ENCODE measurements at places on chromosomes 5 and 9.
A peak's percentile ranks its signal among the peaks of the same experiment; 100 is the strongest.

DNA sequence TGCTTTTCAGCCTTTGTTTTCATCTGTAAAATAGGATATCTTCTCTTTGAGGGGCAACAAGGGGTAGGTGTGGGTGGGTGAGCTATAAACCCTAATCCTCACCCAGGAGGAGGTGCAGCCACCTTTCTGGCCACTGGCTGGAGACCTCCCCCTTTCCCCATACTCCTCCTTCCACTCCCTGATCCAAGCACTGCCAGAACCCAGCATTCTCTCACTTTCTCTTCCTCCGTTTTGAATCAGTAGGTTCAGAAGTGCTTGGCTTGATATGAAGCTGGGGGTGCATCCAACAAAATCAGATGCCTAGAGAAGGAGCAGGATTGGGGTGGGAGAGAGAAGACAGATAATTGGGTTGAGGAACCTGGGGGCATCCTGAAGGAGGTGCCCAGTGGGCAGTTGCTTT lies 6.8 kb upstream of the NSD1 start:
- DNase-seq, result no peak

DNA sequence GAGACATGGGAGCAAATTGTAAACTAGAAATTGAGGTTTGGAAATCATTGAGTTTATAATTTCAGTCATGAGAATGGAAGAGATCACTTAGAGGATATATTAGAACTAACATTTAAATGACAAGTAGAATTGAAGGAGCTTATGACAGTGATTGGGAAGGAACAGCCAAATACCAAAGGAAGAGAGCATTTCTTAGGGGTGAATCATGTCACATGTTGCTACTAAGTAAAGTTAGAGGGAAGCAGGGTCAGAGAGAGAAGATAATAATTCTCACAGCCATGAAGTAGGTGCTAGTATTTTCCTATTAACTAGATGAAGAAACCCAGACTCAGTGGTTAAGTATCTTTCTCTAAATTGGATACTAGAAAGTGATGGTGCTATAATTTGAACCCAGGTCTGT lies 59.3 kb downstream of the COMMD10 start:
- no peak for DNase-seq

DNA sequence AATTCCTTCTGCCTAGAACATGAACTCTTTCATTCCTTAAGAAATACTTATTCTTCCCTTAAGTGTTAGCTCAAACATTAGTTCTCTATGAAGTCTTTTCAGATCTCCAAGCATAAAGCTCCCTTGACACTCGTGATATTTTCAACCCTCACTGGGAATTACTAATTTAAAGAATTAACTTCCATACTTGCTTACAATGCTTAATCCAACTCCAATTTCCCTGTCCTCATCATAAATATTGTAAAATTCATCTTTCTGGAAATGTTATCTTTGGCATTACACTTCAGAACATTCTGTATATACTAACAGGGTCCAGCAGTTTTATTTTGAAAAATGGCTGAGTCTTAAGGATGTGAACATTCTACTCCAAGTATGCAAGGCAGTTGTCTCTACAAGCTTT lies 7.2 kb downstream of the STARD4 start:
- no peak for DNase-seq

GRCh38 chr9:95147452-95148207 lies 169.9 kb downstream of the FANCC start:
- DNase-seq, result no peak

DNA sequence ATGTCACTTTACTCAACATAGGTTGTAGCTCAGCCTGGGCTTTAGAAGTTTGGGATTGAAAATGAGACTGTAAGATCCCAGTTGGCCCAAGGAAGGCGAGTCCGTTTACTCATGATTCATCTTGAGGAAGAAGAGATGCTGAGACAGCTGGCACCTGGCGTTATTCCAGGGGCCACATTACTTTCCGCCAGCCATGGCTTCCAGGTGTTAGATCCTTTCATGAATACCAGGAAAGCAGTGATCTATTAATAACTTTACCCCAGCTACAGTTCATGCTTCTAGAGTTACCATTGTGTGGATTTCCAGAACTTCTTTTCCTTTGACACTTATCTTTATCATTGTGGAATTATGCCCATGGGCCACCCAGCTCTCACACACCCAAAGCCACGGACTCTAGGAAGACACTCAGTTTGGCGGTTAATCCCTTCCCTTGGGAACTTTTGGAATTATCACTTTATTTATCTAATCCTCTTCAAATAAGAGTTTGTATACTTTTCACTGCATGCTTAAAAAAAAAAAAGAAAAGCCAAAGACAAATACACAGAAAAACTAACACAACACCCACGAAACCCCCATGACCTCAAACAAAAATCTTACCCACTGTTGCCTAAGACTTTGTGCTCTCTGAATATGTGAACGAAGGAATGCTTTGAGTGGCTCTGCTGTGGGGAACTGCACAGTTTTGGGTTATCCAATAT lies 26.9 kb downstream of the RAI14 start:
- DNase-seq, result no peak

- no peak for DNase-seq
These were observed 235.6 kb downstream of the SPOCK1 start for GRCh38 chr5:137263371-137264005.

- DNase-seq, result no peak
These were observed 2.6 kb upstream of the FOXB2 start for GRCh38 chr9:77016526-77017504.

GRCh38 chr5:112929336-112930081 lies 7.5 kb upstream of the REEP5 start:
- no peak for DNase-seq

DNA sequence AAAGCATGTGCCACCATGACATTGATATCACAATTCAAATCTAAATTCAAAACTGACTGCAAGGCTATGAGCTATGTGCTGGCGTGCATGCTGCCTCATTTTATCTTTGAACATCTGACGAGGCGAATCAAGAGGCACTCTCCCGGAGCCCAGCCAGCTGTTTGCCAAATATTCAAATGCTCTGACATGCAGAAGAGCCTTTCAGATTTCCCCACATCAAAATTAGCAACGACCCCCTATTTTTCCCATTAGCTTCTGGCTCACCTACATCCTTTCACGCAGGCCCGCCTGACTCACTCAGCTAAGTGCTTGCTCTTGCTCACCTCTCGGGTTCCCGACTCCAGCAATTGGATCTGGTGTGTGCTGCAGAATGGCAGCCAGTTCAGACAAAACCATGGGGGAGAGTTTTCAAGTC lies 159.0 kb downstream of the NR2F1-AS1 start:
- no peak for DNase-seq

GRCh38 chr5:134793111-134793510 lies 34.5 kb downstream of the DDX46 start:
- no peak for DNase-seq

DNA sequence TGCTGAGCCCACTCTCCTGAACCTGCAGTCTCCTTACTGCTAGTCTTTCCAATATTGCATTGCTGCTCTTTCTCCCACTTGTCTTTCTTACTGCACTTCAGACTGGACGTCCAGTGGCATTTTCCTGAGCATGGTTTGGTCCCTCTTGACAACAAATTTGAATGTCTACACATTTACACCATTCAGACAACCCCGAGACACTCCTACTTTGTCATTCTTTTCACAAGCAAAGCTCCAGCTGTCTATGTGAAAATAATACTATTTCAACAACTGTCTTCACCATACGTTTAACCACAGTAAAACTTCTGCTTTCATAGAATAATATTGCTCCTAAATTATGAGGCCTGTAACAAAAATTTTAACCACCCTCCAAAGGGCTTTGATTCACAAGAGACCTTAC lies 10.4 kb upstream of the APTX start:
- no peak for DNase-seq

DNA sequence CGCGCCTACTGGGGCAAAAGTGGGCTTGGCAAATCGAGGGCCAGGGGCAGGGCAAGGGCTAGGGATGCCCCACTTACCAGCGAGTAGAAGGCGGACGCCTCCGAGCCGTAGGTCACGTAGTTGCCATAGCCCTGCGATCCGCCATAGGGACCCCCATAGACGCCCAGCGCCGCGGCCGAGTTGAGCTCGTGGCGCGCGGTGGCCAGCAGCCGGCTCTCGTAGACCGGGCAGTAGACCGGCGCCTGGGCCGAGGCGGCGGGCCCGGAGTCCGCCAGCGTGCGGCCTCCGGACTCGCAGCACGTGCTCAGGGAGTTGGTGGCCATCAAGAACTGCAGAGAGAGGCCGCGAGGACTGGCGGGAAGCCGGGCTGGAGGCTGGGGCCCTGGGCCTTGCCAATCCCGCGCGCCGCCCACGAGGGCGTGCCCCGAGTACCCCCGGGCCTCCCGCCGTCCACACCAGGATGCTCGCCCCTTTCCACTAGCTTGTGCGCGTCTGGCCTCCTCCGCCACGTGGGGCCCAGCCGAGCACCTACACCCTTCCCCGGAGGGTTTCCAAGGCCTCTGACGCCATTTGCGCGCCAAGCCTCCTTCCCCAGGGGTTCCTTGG lies 891 bp downstream of the IRX4 start:
- no peak for DNase-seq

DNA sequence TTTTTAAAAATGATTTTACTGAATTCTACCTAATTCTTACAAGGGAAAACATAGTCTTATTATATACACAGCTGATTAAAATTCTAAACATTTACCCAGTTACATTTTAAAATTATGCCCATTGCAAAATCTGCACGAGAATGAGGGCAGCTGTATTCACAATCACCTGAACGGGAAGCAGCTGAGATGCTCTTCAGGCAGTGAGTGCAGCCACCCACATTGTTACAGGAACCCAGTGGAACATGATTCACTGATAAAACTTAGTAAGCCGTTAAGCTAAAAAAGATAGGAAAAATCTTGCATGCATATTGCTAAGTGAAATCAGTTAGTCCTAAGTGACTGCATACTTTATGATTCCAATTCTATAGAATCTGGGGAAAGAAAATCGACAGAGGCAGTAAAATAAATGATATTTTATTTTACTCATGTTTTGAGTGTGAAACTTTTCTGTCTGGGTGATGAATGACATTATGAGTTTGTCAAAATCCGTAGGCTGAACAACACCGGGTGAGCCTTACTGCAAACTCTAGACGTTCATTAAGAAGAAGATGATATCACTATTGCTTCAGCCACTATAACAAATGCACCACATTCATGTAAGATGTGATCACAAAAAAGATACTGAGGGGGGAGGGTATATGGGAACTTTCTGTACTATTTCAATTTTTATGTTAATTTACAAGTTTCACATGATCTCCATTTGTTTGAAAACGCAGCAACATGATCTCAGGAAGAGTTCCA lies 39.1 kb upstream of the FLT4 start:
- no peak for DNase-seq

DNA sequence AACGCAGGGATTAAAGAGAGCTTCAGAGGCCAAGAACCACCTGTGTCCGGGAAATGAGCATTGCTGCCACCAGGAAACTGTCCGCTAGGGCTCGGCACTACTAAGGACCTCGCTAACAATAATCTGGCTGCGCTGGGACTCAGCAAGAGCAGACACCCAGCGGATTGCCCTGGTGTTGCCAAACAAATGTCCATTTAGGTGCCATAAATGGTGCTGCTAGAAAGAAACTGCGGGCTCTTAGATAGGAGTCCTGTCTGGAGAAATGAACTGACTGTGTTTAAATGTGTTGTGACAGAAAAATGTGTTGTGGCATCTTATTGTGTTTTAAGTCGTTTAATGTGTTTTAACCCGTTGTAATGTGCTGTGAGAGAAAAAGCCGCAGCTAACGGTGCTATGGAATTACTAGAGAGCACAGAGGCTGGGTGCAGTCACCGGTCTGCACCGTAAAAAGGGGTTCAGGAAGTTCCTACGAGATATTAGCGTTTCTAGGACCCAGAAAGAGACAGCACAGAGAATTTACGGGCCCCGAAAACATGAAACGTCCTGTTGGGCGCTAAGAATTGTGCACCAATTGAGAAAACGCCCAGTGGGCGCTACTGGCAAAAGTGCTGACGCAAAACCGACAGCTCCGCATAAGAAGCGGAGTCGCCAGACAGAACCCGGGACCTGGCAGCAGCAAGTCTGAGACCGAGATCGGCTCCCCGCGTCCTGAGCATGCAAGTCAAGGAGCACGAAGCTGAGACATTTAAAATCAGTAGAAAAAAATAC lies 90.6 kb downstream of the ANXA2R start:
- DNase-seq, result peak; percentile 62

DNA sequence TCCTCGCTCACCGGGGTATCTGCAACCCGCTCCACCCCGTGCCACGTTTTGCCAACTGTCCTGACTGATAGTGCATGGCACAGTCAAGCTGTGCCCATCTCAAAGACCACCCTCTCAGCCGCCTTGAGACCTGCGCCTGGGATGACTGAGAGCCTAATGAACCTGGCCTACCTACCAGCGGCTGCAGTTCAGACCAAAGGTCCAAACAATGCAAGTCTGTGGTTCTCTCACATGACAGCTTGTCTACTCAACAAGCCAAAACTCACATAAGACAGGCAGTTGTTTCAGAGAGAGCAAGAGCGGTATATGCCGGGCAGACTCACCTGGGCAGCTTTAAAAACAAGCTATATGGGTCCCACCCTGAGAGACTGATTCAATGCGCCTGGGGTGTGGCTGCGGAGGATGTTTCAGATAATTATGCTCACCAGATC lies 70.5 kb downstream of the EPB41L4B start:
- DNase-seq, result no peak

GRCh38 chr9:32565967-32566366 lies 7.0 kb downstream of the NDUFB6 start:
- no peak for DNase-seq

DNA sequence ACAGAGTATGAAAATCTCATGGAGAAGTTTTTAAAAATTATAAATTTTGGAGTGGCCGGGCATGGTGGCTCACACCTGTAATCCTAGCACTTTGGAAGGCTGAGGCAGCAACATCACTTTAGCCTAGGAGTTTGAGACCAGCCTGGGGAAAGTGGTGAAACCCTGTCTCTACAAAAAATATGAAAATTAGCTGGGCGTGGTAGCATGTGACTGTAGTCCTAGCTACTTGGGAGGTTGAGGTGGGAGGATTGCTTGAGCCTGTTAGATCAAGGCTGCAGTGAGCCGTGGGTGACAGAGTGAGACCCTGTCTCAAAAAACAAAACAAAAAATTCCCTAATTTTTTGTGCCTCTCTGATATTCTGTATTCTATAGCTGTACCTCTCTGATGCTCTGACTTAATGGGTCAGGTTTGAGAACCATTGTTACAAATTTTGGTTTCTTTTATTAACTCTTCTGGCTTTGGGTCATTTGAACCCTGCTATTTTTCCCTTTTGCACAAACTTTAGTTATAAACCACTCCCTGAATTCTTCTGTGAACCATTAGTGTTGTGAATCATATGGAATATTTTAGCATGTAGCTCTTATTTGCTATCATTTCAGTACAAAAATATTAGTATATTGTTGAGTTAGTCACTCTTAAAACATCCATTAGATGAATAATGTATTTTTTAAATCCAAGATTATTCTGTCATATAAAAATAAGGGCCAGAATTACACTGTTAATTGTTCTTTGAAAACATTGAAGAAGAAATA lies 51.0 kb downstream of the FER start:
- no peak for DNase-seq

GRCh38 chr5:61507232-61507631 lies 175.2 kb downstream of the ZSWIM6 start:
- no peak for DNase-seq

GRCh38 chr5:83473346-83474160 lies 2.0 kb downstream of the VCAN start:
- DNase-seq, result peak; percentile 79

Data from NCI-H510A (cell line).